ENCODE measurements at places on chromosomes 6 and 20.

DNA sequence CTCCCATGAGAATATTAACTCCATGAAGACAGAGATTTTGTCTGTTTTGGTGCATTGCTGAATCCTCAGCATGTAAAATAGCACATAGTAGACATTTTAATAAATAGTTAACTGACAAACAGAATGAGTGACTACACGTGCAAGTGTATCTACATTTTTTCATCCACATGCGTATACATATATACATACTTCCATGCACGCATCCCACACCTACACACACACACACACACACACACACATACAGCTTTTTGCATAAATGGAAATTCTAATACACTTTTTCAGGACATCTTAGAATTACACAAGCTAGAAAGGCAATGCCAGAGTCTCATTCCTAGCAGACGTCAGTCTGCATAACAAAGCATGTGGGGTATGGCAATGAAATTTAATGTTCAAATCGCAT is 139.7 kb upstream of the LRFN2 start:
- DNase-seq, result no peak

- DNase-seq, result no peak
These were observed 91.4 kb downstream of the TAF4 start for GRCh38 chr20:61974357-61974665.

GRCh38 chr6:131636880-131637792 is at the start of gene ENPP3:
Gene ENPP3 (plus strand): TSS chr6:131637302. CDS start chr6:131637385, 83 bp downstream.
- DNase-seq, result no peak

DNA sequence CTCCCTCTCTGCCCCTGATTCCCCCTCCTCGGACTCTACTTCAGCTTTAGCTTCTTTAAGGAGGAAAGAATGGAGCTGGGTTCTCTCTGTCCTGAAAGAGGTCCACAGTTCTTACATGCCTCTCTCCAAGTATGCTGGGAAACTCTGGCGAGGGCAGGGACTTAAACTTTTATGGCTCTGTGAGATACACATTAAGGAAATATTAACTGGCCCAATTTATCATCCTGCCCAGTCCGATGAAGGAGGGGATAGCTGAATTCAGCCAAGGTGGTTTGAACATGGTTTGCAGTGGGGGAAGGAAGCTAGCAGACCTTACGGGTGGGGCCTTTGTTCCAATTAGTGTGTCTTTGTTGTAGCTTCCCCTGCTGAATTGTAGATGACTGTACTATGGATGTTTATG is 121.7 kb downstream of the EYA4 start:
- DNase-seq, result no peak

Measured in NCI-H524 (cell line).